Smooth muscle cell of the coronary artery (primary cell): ENCODE measurements at places on chromosomes 4 and X. TPM values are rescaled to one million over a fixed set of nuclear protein-coding genes. Genes with fewer than 3 reads are reported as not detected.

The CSAG2 gene
- not detected in 2 replicates for total RNA-seq

The CFAP99 gene
- not detected in 2 replicates for total RNA-seq

The BRS3 gene
- total RNA-seq = not detected in 2 replicates

The TEX13B gene
- not detected in 2 replicates for total RNA-seq

The SNX12 gene
- 71.0 and 72.2 TPM in 2 replicates for total RNA-seq

The VEGFC gene
- 8.9 and 27.3 TPM in 2 replicates for total RNA-seq

The TMEM271 gene
- total RNA-seq = not detected in 2 replicates

The AADAT gene
- total RNA-seq = 0.47 and 2.3 TPM in 2 replicates

The ATP2B3 gene
- total RNA-seq = under 0.01 TPM in 2 replicates

The CENPVL1 gene
- total RNA-seq = not detected in 2 replicates

The RAB39B gene
- 0.47 and 0.53 TPM in 2 replicates for total RNA-seq

The TMEM31 gene
- total RNA-seq = not detected in 2 replicates

The AREG gene
- total RNA-seq = 0.47 TPM in 1 of 2 replicates, not detected in the other

The AIMP1 gene
- total RNA-seq = 10.4 and 19.8 TPM in 2 replicates

The ERVMER34-1 gene
- 0.08 TPM in 1 of 2 replicates, not detected in the other for total RNA-seq

The EOLA2 gene
- 16.4 and 21.8 TPM in 2 replicates for total RNA-seq

The EXOC1L gene
- not detected in 2 replicates for total RNA-seq

The STOX2 gene
- total RNA-seq = 0.82 and 1.1 TPM in 2 replicates

The TCEAL7 gene
- 5.1 and 5.9 TPM in 2 replicates for total RNA-seq

The TLR7 gene
- total RNA-seq = not detected in 2 replicates

The SLC34A2 gene
- total RNA-seq = not detected in 2 replicates

The REPS2 gene
- total RNA-seq = 0.23 and 0.35 TPM in 2 replicates

The SSX2 gene
- total RNA-seq = not detected in 2 replicates

The SCRG1 gene
- 0.23 and 0.35 TPM in 2 replicates for total RNA-seq

The DCX gene
- not detected in 2 replicates for total RNA-seq
